ENCODE measurements at places on chromosomes 13 and 19.

DNA sequence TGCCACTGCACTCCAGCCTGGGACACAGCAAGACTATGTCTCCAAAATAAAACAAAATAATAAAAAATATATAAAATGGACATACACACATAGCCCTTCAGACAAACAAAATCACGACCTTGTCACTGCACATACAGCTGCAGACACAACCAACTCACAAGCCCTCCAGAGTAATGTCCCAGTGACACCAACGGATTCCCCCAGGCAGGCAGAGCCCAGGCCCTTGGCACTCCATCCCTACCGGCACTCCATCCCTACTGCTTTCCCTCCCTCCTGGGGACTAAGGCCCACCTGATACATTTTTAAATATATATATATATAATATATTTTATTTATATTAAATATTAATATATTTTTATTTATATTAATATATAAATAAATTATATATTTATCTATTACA is 18.5 kb downstream of the ZNF101 start:
- DNase-seq = no peak

GRCh38 chr19:50328873-50329145 is 368 bp downstream of the KCNC3 start:
- no peak for DNase-seq

DNA sequence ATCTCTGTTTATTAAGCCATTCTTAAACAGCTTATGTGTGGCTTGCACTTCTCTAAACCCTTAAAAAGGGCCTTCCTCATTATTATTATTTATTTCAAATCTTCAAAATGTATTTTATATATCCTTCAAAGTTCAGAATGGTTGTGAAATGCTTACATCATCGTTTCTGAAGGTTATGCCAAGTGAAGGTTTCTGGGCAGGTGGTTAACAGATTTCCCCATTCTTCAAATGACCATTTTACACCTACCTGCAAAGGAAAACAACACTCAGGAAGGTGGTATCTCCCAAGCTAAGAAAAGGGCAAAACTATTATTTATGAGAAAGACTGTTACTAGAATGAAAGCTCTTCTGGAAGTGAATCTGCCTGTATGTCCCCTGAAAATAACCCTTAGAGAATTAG is 191.6 kb downstream of the SHISA2 start:
- no peak for DNase-seq

GRCh38 chr13:71617265-71617664 is 249.7 kb downstream of the DACH1 start:
- DNase-seq = no peak

GRCh38 chr13:79749566-79749965 is 268.6 kb downstream of the NDFIP2 start:
- no peak for DNase-seq

DNA sequence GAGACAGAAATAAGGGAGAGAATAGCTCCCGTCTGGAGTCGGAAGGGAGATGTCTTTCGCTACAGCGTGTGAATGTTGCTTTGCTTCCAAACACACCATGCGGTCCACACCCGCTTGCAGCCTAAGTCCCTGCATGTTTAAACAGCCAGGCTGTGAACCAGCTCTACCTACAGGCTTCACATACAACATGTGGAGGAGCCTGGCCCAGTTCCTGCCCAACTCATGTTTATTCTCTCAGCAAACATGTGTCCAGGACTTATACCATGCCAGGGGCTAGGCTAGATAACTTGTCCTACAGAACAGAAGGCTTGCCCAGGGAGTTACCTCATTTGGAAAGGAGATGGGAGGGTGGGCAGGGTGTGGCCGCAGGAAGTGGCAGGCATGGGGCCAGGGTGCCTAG is 181.5 kb downstream of the FOXO1 start:
- no peak for DNase-seq

DNA sequence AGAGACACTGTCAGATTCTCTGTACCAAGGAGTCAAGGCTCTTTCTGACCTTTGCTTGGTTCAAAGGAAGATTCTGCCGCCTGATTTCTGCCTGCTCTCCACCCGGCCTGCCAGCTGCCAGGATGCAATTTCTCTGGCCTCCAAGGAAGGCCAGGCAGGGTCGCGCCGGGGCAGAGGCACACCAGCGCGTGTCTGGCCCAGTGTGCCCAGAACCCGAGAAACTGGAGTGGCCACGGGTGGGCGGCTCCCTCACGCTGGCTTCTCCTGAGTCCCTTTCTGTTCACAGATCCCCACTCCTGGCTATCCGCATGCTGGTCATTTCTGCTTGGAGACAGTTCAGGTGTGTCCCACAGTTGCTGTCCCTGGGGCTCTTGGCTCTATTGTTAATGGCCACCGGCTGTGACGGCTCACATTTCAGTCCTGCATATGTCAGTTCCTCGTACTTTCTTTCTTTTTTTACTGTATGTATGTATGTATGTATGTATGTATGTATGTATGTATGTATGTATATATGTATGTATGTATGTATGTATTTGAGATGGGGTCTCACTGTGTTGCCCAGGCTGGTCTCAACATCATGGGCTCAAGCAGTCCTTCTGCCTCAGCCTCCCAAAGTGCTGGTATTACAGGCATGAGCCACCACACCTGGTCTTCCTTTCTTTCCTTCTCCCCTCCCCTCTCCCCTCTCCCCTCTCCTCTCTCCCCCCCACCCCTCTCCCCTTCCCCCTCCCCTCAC is 16.9 kb downstream of the TMPRSS9 start:
- DNase-seq = no peak

GRCh38 chr19:10399878-10400277 is 3.5 kb downstream of the CDC37 start:
- DNase-seq = no peak
